Activated T-cell treated with anti-CD3 and anti-CD28 coated beads for 4 hours (primary cell): ENCODE measurements at places on chromosomes 4 and X.
A peak's percentile ranks its signal among the peaks of the same experiment; 100 is the strongest.

DNA sequence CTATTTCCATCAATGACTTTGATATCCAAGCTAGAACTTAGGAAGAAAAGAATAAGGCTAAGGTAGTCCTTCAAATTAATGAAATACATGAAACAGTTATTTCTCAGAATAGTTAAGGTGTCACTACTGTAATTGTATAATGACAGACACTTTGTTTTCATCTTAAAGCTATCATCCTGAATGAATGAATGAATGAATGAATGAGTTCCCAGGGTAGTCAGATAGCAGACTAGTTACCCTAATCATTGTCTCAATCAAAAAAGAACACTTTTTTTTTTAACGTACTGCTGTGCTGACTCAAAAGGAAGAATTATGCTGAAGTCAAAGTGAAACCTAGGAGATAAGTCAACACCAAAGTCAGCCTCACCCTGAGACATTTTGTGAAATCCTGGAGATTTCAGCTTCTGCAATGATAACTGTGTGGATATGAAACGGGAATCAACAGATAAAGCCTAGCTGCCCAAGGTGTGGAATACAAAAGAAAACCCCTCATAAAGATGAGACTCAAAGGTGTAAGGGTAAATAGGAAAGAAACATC lies 68.3 kb upstream of the CNKSR2 start:
- DNase-seq: no peak

DNA sequence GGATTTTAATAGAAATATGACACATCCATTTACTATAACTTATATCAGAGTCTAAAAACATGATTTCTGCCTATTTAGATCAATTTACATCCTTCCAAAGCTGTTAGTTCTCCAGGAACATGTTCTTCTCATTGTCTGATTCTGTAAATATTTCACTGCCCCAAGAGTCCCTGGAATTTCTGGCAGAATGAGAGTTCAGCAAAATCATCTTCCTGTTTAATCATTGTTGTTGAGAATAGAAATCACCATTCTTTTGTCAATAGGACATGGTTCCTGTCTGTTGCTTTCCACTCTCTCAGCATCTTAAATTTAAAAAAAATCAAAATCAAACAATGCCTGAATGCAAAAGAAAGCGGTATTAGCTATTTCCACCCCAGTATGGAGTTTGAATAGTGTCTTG lies 172.8 kb upstream of the FRMPD4 start:
- DNase-seq: no peak

DNA sequence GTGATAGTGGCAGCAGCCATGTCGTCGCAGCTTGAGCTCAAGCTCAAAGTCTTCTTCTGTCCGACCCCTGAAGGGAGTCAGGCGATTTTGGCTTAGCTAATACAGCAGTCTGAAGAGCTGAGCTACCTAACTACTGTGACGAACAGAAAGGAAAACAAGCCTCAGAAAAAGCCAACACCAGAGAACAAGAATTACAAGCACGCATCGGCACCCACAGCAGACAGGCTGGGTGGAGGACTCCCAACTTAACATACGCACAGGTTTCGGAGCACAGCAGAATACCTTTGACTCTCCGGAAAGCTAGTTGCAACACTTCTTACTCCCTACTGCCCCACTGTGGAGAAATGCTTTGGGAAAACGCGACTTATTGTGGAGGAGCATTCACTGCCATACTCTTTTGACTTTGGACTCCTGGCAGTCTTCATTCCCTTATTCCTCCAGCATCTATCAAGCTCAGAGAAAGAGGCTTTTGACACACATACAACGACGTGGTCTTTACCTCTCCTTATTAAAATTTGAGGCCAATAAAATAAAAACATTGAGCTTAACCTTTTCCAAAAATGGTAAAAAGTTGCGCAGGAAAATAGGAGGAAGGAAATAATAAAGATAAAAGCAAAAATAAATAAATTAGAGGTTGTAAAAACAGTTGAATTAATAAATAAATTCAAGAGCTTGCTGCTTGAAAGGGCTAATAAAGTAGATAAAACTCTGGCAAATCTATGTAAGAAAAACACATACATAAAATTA lies 41.3 kb upstream of the GPC3 start:
- DNase-seq: peak; percentile 29

GRCh38 chr4:118360106-118360505 lies 7.3 kb upstream of the PRSS12 start:
- no peak for DNase-seq

- DNase-seq: no peak
These were observed at the start of gene F11 for GRCh38 chr4:186265683-186266652. TSS of gene F11 (plus strand) at chr4:186266189. CDS start at chr4:186267137, 948 bp downstream.

GRCh38 chr4:35175487-35175886 lies 1068.8 kb downstream of the ARAP2 start:
- DNase-seq: no peak

DNA sequence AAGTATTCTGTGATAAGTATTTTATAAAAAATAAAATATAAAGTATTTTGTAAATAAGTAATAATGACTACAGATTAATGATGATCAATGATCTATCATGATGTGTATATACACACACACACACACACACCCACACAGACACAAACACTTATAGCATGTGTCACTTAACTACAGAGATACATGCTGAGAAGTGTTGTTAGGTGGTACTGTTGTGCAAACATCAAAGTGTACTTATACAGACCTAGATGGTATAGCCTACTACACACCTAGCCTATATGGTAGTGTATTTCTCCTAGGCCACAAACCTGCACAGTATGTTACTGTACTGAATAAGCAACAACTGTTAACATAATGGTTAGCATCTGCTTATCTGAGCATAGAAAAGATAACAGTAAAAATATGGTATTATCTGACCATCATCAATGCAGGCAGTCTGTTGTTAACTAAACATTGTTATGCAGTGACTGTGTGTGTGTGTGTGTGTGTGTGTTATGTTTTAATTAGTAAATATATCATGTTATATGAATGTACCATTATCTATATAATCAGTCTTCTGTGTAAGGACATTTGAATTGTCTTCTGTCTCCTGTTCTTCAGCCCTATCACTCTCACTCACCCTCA lies 138.2 kb downstream of the CAMK2D start:
- DNase-seq: no peak

DNA sequence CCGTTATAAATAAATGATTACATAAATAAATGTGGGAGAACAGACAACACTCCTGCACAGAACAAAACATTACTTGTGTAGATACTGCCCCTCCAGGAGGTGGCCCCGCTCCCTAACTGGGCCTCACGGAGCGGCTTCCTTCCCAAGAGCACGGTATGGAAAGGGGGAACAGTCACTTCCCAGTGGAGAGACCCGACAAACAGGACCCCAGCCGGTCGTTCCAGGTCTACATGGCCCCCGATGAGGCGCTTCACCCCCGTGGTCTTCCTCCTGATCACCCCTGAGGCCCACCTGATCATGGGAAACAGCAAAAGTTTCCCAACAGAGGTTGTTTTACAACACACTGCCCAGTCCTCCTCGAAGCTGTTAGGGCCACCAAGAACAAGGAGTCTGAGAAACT lies 6.6 kb upstream of the SLC6A8 start:
- no peak for DNase-seq

DNA sequence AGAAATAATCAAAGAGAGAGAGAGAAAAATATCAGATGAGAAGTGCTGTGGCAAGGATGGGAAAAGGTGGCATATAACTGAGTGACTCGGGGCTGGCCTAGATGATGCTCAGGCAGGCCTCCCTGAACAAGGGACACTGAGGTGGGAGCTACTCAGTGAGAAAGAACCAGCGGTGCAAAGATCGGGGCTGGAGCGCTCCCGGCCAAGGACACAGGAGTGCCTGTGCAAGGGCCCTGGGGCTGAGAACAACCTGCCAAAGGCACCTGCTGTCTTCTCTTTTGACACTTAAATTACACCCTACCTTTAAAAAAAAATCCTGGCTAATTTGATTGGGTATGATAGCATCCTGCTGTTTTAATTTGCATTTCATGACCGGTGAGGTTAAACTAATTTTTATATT lies 77.7 kb upstream of the C4orf50 start:
- no peak for DNase-seq

- DNase-seq: no peak
These were observed 1.4 kb upstream of the CORIN start for GRCh38 chr4:47839259-47839658.

- no peak for DNase-seq
These were observed 18.7 kb downstream of the SLC25A43 start for GRCh38 chrX:119417842-119418241.

- DNase-seq: no peak
These were observed 245.6 kb downstream of the TRAM1L1 start for GRCh38 chr4:116839826-116840225.

DNA sequence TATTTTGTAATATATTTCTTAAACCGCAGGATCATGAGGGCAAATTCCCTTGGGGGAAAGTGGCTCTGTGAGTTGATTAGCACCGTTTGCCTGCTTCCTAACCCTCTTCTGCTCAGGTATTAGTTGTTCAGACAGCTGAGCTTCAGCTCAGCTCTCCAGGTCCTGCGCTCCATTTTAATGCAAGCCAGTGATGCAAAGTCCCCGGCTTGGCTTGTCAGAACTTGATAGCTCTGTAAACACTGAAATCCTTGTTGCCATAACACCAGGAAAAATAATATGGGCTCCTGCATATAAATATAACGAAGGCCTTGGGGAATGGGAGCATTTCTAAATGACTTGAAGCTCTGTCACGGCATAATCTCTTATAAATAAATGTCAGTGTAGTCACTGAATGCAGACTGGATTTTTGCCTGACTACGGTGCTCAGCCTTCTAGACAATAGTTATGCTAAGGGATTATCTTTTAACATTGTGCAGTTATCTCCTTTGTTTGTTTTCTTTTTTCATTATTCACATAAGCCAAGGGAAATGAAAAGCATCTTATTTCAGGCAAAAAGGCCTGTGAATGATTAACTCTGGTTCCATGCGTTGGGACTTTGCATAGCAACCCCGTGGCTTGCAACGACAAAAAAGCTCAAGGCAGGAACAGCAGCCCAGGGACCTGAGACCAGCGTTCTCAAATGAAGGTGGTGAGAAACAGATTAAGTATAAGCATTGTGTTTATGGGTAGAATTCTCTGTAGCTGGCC lies 253.2 kb downstream of the SPRY1 start:
- no peak for DNase-seq

- no peak for DNase-seq
These were observed 126.5 kb downstream of the CHIC2 start for GRCh38 chr4:53937918-53938317.

DNA sequence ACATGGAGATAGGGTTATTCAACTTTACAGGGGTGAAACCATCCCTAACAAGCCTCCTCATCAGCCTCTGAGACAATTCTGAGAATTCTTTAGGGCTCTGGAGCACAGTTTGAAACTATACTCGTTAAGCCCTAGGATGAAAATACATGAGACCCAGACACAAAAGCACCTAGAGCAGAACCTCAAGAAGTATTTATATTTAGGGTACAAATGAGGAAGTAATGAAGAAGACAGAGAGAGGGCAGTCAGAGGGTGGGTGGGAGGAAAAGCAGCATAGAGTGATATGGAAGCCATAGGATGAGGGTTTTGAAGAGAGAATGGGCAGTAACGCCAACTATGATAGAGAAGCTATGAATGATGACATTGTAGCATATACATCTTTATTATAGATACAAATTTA lies 250.3 kb downstream of the DCLK2 start:
- no peak for DNase-seq
